Subcutaneous adipose tissue (tissue), 4 donors: ENCODE measurements at places on chromosomes 16 and 17. TPM values are rescaled to one million over a fixed set of nuclear protein-coding genes. Genes with fewer than 3 reads are reported as not detected.

Gene KRTAP4-6
- not detected for total RNA-seq

Gene KRTAP2-4
- not detected for total RNA-seq

Gene NGFR
- total RNA-seq = 0.51 TPM

Gene NEUROD2
- total RNA-seq = not detected

Gene CPHXL2
- not detected for total RNA-seq

Gene KIF2B
- total RNA-seq = not detected

Gene OR1G1
- not detected for total RNA-seq

Gene CACNG3
- not detected for total RNA-seq

Gene CD300A
- 1.9 TPM for total RNA-seq

Gene MFAP4
- total RNA-seq = 185 TPM

Gene ZNRF1
- 14.3 TPM for total RNA-seq

Gene ARL5C
- total RNA-seq = not detected

Gene PGAP3
- 12.8 TPM for total RNA-seq

Gene KCNH4
- total RNA-seq = 0.16 TPM

Gene SLC5A2
- not detected for total RNA-seq

Gene RSL1D1
- 249 TPM for total RNA-seq

Gene ZNF19
- total RNA-seq = 22.7 TPM

Gene RAB11FIP4
- total RNA-seq = 0.33 TPM

Gene SNN
- total RNA-seq = 87.6 TPM

Gene CCL4
- total RNA-seq = 3.1 TPM

Gene CRK
- total RNA-seq = 81.8 TPM

Gene ATP1B2
- not detected for total RNA-seq

Gene CCL16
- total RNA-seq = not detected
